ENCODE measurements at places on chromosomes 7 and 10. TPM values are rescaled to one million over a fixed set of nuclear protein-coding genes. Genes with fewer than 3 reads are reported as not detected.

CFAP46 gene
- 5.5 TPM for polyA plus RNA-seq

LEP gene
- polyA plus RNA-seq = 0.16 TPM

NKX2-3 gene
- 0.03 TPM for polyA plus RNA-seq

RBP3 gene
- polyA plus RNA-seq = not detected

ANXA8 gene
- polyA plus RNA-seq = 0.56 TPM

MSS51 gene
- polyA plus RNA-seq = 0.71 TPM

AFAP1L2 gene
- 2.5 TPM for polyA plus RNA-seq

SLIT1 gene
- polyA plus RNA-seq = 0.24 TPM

NUTM2E gene
- 0.30 TPM for polyA plus RNA-seq

PLAU gene
- polyA plus RNA-seq = 2.6 TPM

IDI1 gene
- polyA plus RNA-seq = 26.2 TPM

GSTO2 gene
- 6.5 TPM for polyA plus RNA-seq

CALN1 gene
- 8.6 TPM for polyA plus RNA-seq

STAG3 gene
- 2.1 TPM for polyA plus RNA-seq

ADCY1 gene
- polyA plus RNA-seq = 0.88 TPM

AGAP9 gene
- polyA plus RNA-seq = 5.8 TPM

H2BK1 gene
- polyA plus RNA-seq = not detected

MMD2 gene
- polyA plus RNA-seq = not detected

Data from adrenal gland (tissue), 19 donors.